ENCODE measurements at places on chromosomes 4 and X.

GRCh38 chr4:121375262-121375661, 5.6 kb downstream of the QRFPR start:
- DNase-seq: no peak

- DNase-seq: no peak
Observed at GRCh38 chrX:119455264-119455663, 13.0 kb upstream of the SLC25A5 start.

DNA sequence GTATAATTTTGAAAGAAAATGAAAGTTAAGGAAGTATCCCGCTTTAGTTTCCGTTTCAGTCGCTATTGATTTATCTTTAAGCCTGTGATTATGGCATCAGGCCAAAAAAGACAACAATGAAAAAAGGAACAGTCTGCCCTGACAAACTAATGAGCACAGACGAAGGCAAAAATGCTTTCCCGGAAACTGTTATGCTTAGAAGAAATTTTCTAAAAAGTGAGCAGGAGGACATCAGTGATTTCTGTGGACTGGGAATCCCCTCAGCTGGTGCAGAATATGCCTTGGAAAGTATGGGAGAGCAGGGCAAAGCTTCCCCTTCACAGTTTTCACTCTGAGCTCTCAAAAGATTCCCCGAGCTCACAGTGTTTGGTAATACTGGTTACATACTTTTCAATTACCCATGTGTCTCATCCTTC, 5.1 kb upstream of the CXCL10 start:
- no peak for DNase-seq

- DNase-seq: peak; percentile 39
Observed at GRCh38 chr4:184348311-184349233, 125.8 kb downstream of the IRF2 start.

DNA sequence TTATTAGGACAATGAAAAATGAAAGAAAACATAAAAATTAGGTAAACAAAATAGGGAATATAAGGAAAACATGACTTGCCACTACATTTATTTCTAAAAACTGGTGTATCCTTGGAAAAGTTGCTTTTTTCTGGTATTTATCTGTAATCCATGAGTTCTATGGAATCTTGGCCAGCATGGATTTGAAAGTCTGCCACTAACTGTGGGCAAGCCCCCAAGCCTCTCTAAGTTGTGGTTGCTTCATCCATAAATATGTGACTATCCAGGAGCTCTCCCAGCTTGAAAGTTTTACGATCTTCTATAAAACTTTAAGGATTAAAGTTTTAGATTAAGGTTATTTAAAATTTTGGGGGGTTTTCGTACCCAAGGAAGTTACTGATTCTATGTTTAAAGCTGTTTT, 21.8 kb downstream of the RPS6KA3 start:
- DNase-seq: no peak

All from urinary bladder (tissue), 4 donors.